Stimulated activated naive CD4-positive, alpha-beta T cell treated with Interleukin-2 at 50 U/mL for 16 hours (primary cell): ENCODE measurements at places on chromosomes 7 and 10.

GRCh38 chr10:26534384-26534783 lies 96.2 kb downstream of the APBB1IP start:
- no peak for DNase-seq

DNA sequence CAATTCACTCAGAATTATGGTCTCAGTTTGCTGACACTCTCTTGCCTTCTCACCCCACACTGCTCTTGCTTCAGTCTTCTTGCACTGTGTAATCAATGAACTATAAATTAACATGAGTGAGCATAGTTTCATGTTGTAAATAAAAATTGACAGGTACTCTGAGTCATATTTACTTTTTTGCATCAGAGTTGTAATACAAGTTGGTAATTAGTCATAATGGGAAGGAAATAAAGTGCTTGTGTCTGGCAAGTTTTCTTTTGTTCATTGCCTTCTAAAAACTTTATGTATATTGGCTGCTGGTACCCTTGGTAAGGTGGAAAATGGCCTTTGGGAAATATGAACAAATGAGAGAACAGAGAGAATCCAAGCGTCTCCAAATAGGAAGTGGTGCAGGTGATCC lies 169.3 kb upstream of the MAGI2 start:
- no peak for DNase-seq

DNA sequence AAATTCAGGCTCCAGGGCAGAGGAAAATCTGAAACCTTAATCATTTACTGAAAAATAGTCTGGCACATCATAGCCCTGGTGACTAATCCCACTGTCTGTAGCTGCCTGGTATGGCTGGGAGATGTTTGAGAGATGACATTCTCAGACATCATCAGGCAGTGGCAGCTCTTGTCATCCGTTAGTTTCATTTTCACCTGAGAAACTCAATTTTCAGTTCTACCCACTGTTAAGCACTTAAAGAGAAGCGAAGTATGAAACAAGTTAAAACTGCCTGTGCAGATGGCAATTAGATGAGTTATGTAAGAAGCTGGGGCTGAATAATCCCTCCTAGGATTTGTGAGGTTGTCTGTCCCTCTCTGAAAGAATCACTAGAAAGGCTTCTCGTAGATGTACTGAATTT lies 150.2 kb downstream of the NSUN6 start:
- DNase-seq: no peak

DNA sequence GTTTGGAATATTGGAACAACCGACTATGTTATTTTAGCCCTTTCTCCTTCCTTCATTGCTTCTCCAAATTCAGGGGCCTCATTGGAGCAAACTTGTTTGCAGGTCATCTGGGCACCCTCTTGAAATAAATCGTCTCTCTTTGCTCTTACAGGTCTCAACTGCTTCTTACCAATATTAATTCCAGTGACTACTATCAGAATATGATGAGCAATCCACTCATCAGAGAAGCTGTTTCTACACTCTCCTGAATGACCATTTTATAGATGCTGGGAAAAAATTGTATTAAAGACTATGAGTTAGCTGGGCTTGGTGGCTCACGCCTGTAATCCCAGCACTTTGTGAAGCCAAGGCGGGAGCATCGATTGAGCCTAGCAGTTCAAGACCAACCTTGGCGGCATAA lies 12.5 kb upstream of the HNRNPF start:
- DNase-seq: no peak

GRCh38 chr10:31034098-31034909 lies 2.6 kb upstream of the ZNF438 start:
- no peak for DNase-seq
